Effector CD4-positive, alpha-beta T cell (primary cell): ENCODE measurements at places on chromosomes 11 and 22.

DNA sequence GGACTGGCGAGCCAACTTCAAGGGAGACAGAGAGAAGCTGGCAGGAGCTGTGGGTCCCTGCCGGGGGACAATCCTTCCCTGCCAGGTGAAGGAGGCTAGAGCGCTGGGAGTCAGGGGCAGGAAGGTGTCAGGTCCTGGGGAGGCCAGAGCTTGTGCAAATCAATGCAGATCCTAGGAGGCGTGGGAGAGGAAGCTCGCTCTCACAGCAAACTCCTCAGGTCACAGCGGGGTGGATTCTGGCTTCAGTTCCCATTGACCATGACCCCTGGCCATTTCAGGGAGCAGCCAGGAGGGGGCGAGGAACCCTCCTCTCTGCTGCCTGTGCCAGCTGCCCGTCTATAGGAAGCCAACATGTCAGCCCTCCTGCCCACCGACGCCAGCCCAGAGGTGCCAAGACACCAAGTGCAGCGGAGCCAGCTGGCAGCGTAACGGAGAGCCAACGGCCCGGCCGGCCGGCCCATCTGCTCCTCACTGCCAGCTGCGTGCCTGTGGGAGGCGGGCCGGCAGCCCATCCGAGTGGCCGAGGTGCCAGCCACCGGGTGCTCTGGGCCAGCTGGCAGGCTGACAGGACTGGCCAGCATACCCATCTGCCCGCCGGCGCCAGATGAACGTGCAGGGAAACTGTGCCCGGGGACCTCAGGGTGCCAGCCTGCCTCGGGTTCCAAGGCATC, 374.8 kb downstream of the MIAT start:
- no peak for DNase-seq

DNA sequence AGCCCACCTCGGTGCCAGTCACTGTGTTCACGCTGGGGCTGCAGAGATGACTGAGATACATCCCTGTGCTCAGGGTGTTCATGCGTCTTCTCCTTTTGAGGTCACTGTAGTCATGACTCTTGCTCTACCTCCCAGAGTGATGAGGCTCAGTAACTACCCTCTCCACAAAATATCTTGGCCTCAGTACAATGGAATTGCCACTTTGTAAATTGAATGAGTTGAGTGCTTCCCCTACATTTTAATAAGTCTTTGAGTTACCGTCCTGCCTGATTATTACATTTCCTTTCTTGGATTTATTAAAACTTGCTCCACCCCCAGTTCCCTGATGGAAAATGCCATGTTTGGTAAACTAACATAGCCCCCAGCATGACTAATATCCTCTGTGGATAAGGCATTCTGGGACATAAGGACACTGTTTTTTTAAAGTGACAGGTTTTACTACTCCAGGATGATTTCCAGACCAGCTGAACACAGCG, 15.9 kb downstream of the PRSS23 start:
- DNase-seq: no peak

- DNase-seq: no peak
Observed at GRCh38 chr11:926341-926916, 759 bp downstream of the AP2A2 start.

DNA sequence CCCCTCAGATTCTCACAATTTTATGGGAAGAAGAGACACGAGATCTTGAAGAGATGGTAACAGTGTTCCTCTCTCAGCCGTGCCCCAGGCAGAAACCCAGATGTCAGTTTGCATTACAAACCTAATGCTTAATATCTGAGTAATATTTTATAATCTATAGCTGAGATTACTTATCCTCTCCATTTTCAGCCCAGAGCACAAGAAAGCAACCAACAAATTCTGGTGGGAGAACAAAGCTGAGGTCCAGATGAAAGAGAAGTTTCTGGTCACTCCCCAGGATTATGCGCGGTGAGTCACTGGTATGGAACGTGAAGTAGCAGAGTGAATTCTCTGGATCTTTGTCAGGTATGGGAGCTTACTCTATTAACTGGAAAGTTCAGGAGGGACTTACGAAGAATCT, 884 bp downstream of the CENATAC start:
- DNase-seq: no peak

- DNase-seq: no peak
Observed at GRCh38 chr22:20624161-20624616, 116.8 kb downstream of the MED15 start.

DNA sequence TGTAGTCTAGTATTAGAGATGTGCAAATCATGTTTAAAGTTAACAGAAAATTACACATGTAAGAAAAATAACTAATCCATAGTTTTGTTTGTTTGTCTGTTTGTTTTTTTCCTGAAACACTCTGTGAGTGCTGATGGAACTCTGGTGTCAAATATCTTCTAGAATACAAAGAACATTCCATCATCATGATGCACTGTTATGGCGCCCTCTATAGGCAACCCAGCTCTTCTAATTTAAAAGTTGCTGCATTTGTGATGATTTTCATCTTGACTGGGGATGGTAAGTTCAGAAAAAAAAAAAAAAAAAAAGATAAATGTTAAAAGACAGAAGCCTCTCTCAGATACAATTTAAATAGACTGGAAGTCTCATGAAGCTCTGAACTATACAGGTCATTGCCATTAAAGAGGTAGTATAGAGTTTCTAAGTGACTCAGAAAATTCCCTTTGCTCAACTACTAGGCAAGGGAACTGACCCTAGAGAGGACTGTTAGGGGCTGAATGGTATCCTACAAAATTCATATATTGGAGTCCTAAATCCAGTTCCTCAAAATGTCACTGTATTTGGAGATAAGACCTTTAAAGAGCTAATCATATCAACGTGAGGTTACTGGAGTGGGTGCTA, 597.2 kb upstream of the ANO3 start:
- no peak for DNase-seq

DNA sequence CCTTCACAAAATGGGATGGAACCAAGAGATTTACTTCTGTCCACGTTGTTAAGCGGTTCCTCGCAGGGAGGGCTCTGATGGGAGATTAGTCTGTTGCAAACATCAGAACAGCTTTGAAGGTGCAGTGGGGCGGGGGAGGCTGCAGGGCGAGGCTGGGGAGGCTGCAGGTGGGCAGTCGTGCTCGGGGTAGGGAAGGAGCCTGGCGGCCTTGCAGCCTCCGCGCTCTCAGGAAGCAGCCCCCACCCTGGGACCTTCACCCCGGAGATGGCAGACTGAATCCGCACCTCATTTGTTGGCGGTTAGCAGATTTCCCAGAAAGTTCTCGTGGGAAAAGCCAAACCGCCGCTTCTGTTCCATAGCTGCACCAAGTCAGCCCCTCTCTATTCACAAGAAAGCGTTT, 237.3 kb downstream of the BRD1 start:
- no peak for DNase-seq

GRCh38 chr22:45861259-45861658, 115.7 kb downstream of the WNT7B start:
- no peak for DNase-seq

- DNase-seq: no peak
Observed at GRCh38 chr11:67274768-67275605, 8.7 kb downstream of the GRK2 start.

GRCh38 chr22:34885852-34886251, 180.1 kb upstream of the ISX start:
- no peak for DNase-seq

DNA sequence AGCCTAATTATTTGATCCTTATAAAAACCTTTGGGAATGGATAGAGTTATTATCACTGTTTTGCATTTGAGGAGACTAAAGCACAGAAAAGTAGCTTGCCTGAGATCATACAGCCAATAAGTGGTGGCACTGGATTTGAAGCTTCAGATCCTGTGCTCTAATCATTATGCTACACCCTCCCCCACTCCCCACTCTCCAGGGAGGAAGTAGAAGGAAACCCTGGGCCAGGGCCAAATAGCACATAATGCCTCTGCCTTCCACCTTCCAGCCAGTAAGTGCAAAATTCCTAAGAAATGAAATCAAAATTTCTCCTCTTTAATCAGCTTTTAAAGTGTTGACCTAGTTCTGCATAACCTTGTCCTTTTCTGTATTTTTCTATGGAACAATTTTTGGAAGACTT, 61.6 kb downstream of the SIK2 start:
- no peak for DNase-seq

DNA sequence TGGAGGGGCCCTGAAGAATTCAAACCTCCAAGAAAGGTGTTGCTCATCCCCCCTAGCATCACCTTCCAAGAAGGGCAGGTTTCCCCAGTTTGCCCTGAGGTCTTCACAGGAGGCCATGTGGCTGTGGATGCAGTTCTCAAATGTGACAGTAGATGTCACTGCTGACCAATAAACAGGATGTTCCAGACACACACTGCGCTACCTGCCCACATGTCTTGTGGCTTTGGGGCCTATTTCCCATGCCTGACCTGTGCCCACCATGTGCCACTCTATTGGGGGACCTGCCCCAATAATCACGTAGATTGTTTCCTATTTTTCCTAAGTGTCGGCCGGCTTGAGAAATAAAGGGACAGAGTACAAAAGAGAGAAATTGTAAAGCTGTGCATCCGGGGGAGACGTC, 4.5 kb downstream of the GSTT2 start:
- DNase-seq: no peak

DNA sequence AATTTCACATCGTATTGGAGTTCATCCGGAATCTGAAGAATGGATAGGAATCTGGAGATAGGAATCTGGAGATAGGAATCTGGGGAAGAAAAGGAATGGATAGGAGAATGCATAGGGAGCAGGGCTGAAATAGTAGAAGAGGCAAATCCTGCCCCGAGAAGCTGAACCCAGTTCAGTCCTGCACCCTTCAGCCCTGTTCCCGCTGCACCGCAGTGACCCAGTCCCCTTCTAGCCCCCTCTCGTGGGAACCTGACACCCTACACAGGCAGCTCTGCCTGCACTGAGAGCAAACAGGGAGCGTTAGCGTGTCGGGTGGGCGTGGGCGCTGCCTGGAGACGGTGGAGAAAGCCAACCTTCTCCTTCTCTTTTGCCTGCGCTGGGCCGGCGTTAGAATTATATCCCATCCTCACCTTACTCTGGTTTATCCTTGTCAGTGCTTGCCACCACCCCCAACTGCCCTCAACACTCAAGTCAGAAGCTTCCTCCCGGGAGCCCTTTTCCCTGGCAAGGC, 1.0 kb upstream of the CCKBR start:
- DNase-seq: no peak

- DNase-seq: no peak
Observed at GRCh38 chr11:111764621-111765020, 1.6 kb downstream of the PPP2R1B start.

- DNase-seq: no peak
Observed at GRCh38 chr11:8025816-8026215, 38.7 kb downstream of the EIF3F start.

DNA sequence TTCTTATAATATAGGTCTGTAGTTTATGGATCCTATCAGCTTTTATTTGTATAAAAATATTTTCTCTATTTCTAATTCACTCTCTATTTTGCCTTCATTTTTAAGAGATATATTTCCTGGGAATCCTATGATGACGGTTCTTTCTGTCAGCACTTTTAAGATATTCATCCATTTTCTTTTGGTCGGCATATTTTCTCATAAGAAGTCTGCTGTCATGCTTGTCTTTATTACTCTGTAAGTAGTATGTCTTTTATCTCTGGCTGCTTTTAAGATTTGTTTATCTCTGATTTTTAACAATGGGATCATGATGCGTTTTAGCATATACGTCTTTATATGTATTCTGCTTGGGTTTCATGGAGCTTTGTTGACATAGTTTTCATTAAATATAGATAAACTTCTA, 175.5 kb downstream of the SNX19 start:
- DNase-seq: no peak

DNA sequence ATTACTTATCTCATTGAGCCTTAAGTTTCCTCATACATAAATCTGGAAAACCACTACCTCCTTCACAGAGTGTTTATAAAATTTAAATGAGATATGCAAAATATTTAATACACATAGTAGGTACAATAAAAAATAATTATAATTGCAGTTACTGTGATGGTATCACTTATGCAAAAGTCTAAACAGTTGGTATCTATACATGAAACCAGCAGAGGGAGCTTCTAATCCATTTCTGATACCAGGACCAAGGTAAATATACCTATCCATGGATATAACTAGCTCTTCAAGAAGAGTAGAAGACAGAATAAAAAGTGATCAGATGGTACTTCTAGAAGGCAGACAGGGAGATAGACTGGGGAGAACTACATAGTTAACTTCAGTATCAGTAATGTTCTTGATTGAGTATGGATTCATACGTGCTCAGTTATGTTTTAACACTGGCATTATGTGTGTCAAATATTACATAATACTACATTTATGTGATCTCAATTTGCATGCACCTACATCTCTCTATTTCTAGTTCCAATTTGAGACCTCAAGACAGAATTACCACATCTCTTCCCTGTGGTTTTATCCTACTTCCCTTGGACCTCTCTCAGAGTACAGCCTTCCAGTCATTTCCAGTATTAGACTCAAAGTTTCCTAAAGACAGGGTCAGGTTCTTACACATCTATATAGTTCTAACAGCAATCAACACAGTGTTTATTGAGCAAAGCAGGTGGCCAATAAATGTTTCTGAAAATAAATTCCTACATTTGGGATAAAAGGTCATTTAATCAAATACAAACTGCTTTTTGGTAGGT, 13.7 kb upstream of the TSG101 start:
- DNase-seq: no peak

DNA sequence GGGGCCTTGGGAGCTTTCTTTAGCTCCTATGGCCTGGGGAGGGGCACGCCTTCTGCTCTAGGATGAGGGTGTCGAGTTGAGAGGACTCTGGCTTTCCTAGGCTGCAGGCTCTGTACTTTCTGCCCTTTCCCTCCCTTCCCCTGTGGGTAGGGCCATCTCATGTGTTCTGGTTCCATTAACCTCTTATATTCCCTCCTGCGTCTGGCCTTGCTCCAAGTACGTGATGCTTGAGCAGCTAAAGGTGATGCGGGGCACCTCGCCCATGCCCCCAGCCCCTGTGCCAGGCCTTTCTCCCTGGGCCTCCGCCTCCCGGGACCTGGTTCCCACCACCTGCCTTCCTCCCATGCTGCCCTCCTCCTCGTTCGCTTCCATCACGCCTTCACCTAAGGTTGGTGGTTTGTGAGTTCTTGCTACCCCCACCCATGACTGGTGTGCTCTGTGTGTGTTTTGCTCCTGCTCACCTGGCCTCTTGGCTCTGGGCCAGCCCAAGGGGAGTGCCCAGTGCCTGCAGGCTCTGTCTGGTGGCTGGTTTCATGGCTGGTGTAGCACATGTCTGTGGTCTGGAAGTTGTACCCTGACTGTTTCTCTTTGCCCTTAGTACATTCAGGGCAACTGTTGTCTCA, 34.1 kb downstream of the PHLDB1 start:
- no peak for DNase-seq

DNA sequence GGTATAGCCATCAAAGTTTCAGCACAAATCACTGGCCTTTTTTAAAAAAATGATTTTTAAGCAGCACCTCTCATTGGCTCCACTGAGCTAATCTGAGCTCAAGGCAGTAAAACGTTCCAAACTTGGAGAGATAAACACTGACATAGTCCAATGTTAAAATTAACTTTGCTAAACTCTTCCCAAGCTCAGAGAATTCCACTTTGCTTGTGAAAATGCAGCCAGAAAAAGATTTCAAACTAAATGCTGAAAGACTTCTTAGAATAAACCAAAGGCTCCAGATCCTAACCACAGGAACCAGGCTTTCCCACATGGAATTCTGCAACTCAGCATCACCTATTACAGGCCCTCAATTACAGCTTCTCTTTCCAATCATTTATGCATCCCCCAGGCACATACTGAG, 84.7 kb upstream of the GDPD4 start:
- DNase-seq: no peak
